ENCODE measurements at places on chromosomes 7 and 10.

GRCh38 chr7:33901847-33902246 lies 3.5 kb upstream of the BMPER start:
- no peak for DNase-seq

- no peak for DNase-seq
Measured at GRCh38 chr7:133065301-133065700, 16.6 kb downstream of the CHCHD3 start.

DNA sequence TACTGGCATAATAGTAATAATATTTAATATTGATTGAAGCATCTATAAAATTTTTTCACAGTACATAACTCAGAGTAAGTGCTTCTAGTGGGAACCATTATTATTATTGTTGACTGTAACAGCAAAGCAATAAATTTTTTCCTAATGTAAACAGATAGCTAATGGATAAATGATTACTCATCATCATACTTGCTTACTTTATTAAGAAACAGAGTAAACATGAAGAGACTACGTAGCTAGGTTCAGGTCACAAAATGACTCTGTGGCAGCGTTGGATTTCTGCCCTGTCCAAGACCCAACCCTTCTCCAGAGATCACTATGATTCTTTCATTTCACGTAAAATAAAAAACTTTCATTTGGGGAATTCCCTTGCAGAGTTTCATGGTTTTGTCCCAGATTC lies 8.3 kb upstream of the ABCB5 start:
- DNase-seq, result no peak

GRCh38 chr10:35572583-35572982 lies 32.6 kb upstream of the GJD4 start:
- DNase-seq, result no peak

DNA sequence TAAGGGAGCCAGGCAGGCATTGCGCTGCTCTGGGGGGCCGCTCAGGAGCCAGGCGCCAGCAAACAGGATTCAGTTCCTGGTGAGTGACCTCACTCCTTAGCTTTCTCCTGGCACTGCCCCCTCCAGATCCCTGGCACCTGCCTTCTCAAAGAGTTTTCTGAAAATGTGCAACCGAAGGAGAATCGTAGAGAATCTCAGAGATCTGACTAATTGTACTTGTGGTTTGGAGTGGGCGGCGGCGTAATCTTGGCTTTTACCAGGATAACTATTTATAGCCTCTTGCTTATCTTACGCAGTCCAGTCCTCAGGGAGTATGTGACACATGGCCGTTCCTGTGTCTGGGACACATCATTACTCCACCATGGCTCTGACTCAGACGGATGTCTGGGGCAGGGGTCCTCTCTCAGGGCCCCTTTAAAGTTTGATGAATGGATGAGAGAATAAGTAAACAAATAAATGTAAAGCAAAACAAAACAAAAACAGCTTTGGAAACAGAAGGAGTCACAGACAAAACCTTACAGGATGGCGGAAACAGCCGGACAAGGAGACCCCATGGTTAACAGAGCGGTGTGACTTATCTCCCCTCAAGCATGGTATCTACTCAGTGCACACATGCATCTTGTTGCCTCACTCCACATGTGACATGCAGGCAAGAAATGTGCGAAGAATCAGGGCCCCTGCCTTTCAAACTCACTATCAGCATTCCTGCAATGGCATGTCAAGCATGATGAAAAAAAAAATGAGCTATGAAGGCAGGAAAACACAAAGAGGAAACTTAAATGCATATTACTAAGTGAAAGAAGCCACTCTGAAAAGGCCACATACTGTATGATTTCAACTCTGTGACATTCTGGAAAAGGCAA lies 99.7 kb downstream of the TNS3 start:
- peak; percentile 96 for DNase-seq

GRCh38 chr7:2802101-2802500 lies 42.0 kb downstream of the GNA12 start:
- DNase-seq, result peak; percentile 57

- no peak for DNase-seq
Measured at GRCh38 chr7:88268051-88268450, 38.6 kb downstream of the STEAP4 start.

DNA sequence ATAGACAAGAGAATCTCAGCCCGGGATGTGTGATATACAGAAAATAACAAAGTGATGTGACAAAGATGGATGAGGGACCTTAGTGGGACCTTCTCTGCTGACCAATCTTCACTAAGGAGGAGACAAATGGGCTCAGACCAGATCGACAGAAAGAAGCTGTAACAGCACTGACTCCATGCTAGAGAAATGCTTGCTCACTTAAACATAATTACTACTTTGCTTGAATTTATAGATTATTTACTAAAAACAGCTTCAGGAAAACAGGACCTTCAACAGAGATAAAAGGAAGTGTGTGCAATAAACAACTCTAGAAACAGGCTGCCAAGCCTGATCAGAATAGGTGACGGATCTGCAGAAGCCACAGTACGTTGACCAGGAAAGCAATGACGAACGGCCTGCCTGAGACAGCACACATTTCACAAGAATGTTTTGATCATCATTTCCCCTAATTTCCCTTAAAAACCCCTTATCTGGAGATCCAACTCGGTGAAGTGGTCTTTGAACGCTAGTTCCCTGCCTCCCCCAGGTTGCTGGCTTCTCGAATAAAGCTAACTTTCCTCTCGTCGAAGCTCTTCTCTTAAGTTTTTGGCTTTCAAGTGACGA lies 98.4 kb upstream of the STEAP1B start:
- DNase-seq, result no peak

GRCh38 chr10:29083096-29083495 lies 205.8 kb upstream of the LYZL1 start:
- DNase-seq, result no peak

DNA sequence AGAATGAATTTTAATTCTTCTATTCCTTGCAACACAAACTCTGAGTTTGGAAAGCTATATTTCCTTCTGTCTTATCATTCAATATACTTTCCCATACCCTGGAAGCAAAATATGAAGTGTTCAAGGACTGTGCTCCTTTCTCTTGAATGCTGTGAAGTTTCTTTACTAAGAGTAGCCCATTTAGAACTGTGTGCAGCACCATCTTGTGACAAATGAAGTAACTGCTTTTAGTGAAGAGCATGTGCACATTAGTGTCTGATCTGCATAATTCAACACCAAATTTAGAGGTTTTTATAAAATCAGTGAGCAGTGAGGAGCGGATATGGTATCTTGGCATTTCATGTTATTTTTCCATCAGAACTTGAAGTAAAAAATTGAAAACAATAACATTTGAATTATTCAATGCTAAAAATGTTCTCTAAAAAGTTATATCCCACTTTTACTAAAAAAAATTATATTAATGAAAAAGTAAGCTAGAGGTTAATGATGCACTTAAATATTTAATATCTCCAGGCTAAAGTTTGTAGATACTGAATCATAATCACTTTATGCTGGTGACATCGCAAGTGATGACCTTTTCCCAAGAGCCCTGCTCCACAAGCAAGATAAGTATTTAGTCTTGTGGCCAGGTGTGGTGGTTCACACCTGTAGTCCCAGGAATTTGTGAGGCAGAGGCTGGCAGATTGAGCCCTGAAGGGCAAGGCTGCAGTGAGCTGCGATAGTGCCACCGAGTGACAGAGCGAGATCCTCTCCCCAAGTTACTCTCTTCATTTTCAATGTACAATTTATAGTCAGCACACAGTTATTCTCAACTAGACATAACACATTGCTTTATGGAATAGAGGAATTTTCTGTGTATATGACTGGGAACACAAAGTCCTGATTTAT lies 108.8 kb upstream of the PCLO start:
- DNase-seq, result peak; percentile 24

DNA sequence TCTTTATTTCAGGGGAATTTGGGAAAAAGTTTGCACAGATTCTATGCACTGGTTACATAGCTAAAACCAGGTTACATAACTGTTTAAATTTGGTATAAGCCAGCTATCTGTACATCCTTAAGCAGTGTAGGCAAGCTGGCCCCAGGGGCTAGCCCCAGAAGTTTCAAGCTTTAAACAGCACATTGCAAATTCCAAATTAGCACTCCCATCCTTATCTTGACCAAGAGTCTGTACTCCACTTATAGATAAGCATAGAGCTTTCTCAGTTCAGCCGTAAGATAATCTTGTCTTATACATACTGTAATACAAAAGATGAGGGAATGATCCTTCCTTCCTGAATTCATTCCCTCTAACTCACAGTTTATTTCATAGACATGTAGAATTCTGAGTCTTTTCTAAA lies 109.3 kb downstream of the SPAG6 start:
- DNase-seq, result no peak
